ENCODE measurements at places on chromosomes 4 and X.

DNA sequence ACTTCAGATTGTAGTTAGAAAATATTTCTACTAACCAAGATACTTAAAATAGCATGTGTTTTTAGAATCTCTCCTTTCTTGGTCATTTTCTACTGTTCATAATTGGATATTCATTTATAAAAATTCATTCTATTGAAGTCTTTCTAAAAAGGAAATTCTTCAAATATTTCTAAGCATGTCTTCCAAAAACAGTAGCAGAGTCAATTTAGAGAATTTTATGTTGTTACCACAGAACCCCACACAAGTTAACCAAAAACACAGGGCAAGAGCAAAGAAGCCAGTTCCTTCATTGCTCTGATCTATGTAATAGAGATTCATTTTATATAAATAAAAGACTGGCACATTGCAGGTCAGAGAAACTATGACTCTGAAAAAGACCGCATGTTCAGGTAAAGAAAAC is 345.1 kb upstream of the PITX2 start:
- DNase-seq = no peak

- no peak for DNase-seq
Observed at GRCh38 chr4:14874990-14875389, 127.3 kb upstream of the CPEB2 start.

- DNase-seq = no peak
Observed at GRCh38 chrX:53160297-53160983, 64.6 kb downstream of the KDM5C start.

DNA sequence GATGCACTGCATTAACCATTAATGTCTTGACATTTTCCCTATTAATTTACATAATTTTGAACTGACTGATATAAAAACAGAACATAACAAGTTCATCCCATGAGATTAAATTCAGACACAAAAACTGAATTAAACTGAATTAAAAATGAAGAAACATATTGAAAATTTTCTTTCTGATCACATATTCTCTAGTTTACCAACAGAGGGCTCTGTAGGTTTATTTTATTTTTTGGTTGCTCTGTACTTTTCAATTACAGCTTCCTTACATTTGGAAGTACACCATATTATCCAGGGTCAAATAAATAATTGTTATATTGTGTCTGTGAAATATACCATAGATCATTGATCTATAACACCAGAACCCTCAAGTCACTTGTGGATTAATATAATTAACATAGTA is 27.3 kb upstream of the CT83 start:
- DNase-seq = no peak

- DNase-seq = no peak
Observed at GRCh38 chr4:128338634-128339355, 51.2 kb upstream of the PGRMC2 start.

DNA sequence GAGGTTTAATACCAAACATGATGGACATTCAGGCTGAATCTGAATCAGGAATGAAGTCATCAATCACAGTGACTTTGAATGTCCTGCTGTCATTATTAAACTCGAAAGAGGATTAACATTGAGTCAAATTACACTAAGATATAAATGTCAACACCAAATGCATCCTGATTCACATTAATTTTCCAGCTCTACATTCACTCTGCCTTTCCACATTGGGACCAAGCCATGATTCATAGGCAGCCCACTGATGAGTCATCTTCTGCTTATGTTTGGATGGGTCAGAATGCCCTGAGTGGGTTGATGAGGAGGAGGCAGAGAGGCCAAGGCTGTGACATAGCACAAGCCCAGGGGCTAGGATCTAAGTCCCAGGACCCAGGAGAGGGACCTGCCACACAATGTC is 247.6 kb upstream of the RPS6KA3 start:
- DNase-seq = no peak

DNA sequence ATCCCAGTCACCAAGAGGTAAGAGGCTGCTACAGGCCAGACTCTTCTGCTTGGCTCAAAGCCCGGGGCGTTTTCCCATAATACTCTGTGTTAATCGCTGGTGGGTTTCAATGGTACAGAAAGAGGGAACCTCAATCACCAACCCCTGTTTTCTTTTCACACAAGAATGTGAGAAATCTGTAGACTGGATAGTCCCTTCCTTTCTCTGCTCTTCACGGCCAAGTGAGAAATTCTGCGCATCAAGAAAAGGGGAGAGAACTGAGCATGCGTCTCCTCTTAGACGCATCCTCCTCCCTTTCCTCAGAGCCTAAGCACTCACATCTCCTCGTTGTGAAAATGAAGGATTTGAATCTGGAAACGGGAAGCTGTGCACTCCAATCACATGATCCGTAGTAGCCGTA is 64.7 kb downstream of the CLNK start:
- DNase-seq = no peak

DNA sequence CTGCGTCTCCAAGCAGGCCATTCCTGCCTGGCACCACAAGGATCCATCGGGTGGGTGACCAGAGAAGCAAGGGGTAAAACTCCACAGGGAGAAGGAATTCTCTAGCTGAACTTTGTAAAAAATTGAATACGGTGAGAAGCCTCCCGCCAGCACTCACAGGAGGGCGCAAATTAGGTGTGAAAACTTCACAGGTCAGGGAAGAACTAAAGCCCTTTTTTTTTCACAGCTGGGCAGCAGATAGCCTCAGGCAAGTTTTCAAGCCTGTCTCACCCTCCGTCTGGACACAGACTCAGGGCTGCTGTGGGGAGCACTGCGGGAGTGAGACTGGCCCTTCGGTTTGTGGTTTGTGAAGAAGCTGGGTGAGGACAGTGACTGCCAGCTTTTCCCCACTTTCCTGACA is 224.1 kb upstream of the FGF16 start:
- no peak for DNase-seq

DNA sequence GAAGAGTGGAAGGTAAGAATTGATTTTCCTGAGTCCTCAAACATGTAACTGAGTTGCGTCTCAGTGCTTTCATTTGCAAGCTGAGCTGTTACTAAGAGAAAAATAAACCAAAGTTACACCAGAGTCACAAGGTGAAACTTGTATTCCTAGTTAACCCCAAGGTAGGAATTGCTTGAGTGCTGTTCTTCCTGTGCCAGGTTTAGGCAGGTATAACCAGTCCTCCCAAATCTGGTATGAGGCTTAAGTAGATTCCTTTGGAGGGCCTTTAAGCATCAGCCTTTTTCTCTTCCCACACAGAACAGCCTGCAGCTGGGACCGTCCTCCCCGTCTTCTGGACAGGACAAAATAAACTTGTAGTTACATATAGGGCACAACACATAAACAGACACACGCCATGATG is 2.3 kb upstream of the BTC start:
- DNase-seq = no peak
